Kidney (tissue), 22 donors: ENCODE measurements at places on chromosomes 7 and 10. TPM values are rescaled to one million over a fixed set of nuclear protein-coding genes. Genes with fewer than 3 reads are reported as not detected.

Gene WDR37
- 23.5 TPM for total RNA-seq

Gene MBL2
- total RNA-seq = not detected

Gene TEX47
- not detected for total RNA-seq

Gene EN2
- 0.13 TPM for total RNA-seq

Gene SPDYE9
- not detected for total RNA-seq

Gene APBB1IP
- total RNA-seq = 20.5 TPM

Gene TMEM178B
- 20.0 TPM for total RNA-seq
